Cardiac muscle cell (in vitro differentiated cells and primary cell): ENCODE measurements at places on chromosomes 5 and 9.

GRCh38 chr9:859251-859650 lies 17.8 kb downstream of the DMRT1 start:
- DNase-seq = no peak

- DNase-seq = no peak
Measured at GRCh38 chr5:36704131-36704530, 97.7 kb downstream of the SLC1A3 start.

DNA sequence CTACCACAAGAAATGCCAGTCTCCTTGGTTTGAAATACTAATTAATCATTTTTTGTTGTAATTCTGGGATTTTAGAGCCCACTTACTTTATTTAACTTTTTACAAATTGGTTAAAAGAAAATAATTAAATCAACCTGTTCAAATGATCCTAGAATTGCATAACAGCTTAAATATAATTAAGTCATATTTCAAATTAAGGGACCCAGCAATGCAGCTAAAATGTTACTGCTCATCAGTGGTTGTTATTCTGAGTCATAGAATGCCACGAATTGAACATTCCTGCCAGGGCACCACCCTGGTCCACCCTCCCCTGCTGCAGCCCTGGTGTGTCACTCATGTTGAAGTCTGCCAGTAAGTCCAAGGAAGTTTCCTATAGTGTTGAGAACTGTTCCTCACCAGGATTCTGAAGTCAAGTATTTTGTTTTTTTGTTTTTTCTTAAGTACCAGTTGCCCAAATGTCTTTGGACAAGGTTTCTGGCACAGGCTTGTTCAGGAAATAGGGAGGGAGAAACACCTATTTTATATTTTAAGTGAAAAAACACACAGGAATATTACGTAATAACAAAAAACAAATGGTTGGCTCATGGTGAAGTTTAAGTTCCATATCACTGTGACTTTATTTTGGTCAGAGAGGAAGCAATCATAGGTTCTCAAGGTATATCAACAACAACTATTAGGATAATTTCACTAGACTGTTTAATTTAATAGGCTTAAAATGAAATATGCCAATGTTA lies 4.3 kb upstream of the ITGA1 start:
- DNase-seq = no peak

DNA sequence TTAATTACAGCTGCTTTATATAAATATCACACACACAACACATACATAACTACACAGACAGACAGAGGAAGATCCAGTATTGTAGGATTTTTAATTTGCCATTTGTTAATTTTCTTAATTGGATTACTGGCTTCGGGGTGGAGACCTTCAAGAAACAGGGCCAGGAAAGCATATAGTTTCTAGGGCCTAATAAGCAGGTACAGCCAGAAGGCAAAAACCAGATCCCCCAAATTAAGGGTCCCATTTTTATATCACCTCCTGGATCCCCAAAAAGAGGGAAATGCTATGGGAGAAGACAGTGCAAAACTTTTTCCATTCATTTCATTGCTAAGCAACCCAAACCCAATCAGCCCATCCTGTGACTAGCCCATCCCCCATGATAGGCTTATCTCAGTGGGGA lies 373.3 kb upstream of the FAM174A start:
- no peak for DNase-seq

DNA sequence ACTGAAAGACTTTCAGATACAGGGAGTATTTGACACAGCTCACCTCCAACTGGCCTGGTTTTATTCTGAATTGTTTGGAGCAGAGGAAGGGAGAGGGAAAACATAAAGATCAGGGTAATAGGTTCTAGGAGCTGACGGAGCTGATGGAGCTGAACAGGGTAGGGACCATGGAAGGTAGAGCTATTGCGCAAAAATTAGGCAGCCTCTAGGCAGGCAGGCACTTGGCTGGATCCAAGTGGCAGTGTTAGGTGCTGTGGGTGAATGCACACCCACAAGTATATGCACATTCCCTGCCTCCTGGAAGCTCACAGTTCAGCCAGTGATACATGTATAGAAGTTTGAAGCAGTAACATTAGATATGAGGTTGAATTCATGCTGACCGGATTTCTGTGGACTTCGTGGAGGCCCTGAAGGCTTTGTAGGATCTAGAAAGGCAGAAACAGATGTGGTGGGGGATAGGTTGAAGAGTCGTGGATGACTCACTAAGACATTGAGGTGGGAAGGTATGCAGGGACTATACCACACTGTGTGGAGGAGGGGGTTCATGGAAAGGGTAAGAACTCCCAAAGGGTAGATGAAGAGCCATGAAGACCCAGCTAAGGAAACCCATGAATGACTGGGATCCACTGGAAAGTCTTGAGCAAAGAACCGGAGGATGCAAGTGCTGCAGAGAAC lies 50.8 kb downstream of the WWC1 start:
- no peak for DNase-seq

- DNase-seq = no peak
Measured at GRCh38 chr9:98287384-98287783, 31.9 kb upstream of the TBC1D2 start.

DNA sequence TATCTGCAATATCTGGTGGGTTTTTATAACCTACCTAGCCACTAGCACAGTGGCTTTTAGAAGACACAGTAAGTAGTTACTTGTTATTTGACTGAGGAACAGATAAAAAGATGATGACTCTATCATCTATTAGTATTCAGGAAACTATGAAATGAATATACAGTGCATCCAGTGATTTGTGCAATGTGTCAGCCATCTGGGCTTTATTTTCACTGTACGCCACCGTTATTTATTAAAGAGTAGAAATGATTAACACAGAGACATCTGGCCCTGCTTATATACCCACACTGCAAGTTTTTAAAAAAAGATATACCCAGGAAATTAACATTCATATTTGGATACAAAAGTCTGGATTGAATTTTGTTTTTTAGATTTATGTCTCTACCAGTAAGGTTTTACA lies 408.4 kb downstream of the PDE4D start:
- DNase-seq = no peak

DNA sequence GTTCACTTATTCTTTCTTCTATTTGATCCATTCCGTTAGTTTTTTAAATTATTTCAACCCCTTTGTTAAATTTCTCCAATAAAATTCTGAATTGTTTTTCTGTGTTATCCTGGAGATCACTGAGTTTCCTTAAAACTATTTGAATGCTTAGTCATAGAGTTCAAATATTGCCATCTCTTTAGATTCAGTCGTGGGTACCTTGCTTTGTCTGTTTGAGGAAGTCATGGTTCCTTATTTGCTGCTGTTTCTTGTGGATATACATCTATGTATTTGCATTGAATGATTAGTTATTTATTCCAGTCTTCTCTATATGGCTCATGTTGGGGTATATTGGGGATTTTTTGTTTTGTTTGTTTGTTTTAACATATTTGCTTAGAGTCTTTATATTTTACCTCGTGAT lies 80.6 kb downstream of the HINT1 start:
- DNase-seq = no peak

- DNase-seq = no peak
Measured at GRCh38 chr5:67105270-67105669, 91.3 kb downstream of the CD180 start.

DNA sequence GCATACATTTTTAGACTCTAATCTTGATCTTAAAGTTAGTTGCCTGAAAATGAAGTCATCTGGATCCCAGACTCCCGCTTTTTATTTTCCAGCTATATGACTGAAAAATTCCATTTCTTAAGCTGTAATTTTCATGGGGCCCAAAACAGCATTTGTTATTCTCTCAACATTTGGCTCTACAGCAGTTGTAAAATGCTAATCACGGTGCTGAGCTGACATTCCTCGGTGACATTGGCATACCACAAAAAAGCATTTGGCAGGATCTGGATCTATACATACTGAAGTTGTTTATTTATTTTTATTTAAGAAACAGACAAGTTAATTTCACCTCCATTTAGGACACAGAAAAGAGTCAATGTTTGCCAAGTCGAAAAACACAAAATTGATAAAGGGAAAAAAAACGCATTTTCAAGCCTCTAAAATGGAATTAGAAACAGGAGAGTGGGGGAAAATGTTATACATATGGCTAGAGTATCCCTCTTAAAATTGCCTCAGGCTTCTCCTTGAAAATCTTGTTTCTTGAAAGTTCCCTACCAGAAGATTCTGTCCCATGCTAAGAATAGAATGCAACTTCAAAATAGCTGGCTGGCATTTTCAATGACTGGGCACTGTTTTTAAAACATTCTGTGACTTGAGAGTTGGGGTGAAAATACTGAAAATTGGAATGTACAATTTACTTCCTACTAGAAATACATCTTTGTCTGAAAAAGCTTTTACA lies 207.5 kb upstream of the TBCA start:
- DNase-seq = no peak

DNA sequence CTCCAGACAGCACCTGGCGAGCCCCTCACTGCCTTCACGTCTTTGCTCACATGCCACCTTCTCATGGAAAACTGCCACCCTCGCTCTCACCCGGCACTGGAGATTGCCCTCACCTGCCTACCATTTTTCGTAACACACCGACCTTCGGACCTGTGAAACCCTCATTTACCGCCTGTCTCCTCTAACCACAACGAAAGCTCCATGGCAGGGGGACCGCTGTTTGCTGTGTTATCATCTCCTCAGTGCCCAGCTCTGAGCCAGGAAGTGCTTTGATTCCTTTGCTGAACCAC lies 109.2 kb upstream of the PHYKPL start:
- DNase-seq = no peak

GRCh38 chr5:154713615-154714125 lies 41.5 kb upstream of the LARP1 start:
- no peak for DNase-seq

GRCh38 chr5:38997591-38997990 lies 76.6 kb downstream of the RICTOR start:
- DNase-seq = peak; percentile 32

GRCh38 chr5:180802325-180803180 lies at the start of gene MGAT1:
TSS of gene MGAT1 (minus strand) at chr5:180802806. CDS start at chr5:180792971, 9,835 bp downstream.
- DNase-seq = peak; percentile 88

DNA sequence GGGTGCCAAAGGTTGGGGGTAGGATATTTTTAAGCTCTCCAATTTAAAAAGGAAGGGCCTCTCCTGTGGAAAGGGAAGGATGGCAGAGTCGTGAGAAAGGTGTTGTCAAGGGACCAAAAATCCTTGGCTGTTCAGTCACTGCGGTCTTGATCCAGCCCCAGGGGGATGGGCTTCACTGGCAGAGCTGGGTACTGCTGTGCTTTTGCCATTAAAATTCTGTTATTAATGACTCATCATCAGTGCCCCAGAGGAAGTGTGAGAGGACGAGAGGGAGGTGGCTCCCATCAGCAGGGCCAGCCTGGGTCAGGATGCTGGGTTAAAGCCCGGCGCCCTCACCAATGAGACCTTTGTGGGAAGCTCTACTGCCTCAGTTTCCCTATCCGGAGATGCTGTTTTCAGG lies 16.7 kb downstream of the PCDH12 start:
- peak; percentile 17 for DNase-seq

- no peak for DNase-seq
Measured at GRCh38 chr5:154135125-154135817, 55.3 kb upstream of the GALNT10 start.

DNA sequence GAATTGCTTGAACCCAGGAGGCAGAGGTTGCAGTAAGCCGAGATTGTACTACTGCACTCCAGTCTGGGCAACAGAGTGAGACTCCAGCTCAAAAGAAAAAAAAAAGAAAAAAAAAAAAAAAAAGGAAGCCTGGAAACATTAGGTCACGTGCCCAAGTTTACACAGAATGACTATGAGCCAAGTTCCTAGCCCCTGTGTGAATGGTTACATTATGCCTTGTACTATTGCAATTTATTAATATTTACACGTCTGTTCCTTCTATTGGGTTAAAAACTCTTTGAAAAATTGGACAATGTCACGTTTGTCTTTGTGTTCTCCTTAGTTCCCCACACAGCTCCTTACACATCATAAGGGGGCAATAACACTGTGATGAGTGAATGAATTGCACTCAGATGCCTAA lies 33.5 kb upstream of the SLC28A3 start:
- DNase-seq = peak; percentile 39

- DNase-seq = peak; percentile 45
Measured at GRCh38 chr9:3848445-3849114, 322.8 kb upstream of the RFX3 start.
